ENCODE measurements at places on chromosomes 11 and 22. TPM values are rescaled to one million over a fixed set of nuclear protein-coding genes. Genes with fewer than 3 reads are reported as not detected.

DNA sequence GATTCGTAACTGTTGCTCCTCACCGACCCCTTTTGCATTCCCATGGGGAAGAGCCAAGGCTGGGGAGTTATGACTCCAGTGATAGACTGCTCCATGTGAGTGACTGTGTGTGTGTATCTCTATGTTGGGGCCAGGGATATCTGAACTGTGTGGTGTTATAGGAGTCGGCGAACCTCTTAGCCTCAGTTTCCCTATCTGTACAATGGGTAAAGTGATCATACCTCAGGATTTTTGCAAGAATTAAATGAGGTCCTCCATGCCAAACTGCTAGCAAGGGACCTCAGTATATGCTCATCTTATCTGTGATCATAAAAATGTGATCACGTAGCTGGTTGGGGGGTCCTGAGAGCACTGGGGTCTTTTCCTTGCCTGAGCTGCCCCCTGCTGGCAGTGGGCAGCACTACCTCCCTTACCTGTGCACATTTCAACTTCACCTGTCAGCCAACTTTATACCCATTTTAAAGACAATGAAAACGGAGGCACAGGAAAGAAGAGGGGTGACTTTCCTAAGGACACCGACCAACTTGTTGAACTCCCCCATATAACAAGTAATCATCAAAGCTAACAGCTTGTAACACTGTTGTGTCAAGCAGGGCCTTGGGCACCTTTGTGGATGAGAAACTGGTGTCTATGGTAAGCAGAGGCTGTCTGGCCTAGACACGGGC is 1.4 kb upstream of the DPP3 start:
- no peak for DNase-seq

DNA sequence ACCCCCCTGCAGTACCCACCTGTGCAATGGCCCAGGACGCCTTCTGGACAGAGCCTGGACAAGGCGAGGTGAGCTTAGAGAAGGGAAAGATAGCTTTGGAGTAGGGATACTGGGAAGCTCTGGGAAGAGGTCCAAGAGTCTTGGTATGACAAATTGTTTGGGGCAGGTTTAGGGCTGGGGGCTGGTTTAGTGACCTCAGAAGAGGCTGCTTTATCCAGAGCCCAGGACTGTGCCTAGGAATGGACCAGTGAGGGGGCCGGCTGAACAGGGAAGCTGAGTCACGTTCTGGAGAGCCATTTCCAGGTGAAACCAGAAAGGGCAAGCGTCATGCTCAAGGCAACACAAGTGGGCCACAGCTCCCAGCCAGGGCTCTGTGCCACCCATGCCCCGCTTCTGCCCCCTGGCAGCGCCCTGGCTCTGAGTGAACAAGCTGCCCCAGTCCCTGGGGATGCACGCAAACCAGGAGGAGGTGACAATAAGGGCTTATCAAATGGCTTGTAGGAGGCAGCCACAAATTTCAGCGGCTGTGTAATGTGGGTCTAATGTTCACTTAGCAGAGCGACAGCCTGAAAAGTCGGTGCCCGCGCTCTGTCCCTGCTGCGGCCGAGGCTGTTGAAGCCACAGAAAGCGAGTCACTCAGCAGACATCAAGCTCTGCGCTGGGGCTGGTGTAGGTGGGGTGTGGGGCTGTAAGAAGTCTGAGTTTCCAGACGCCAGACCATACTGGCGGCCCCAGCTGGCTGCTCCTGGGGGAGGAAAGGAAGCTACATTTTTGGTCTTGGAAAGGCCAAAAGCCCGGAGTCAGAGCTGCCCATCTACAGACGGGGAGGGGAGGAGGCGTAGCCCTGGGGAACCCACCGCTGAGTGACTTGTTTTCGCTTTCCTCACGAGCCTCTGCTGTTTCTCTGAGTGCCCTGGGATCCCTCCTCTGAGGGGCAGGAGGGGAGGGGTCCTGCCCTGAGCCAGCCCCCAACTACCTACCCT is 18.3 kb upstream of the SYT7 start:
- no peak for DNase-seq

The MAPK8IP2 gene
- total RNA-seq = 0.43 TPM

DNA sequence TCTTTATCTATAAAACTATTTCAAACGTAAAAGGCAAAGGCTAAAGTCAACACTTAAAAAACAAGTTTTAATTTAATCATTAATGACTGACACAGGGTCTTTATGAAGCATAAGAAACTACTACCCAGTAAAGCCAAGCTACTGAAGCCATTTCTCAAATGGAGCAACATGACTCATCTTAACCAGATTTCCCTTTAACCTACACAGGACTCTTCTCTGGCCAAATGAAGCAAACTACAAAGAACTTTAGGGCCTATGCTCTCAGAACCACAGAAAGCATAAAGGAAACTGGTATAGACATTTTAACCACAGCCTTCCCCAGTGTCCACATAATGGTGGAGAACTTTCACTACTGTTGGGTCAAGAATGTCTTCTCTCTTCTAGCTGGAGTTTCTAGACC is 34.7 kb downstream of the ALG9 start:
- no peak for DNase-seq

The OR56A3 gene
- not detected for total RNA-seq

- peak; percentile 48 for DNase-seq
Measured at GRCh38 chr11:134139873-134140331, 71.0 kb downstream of the JAM3 start.

DNA sequence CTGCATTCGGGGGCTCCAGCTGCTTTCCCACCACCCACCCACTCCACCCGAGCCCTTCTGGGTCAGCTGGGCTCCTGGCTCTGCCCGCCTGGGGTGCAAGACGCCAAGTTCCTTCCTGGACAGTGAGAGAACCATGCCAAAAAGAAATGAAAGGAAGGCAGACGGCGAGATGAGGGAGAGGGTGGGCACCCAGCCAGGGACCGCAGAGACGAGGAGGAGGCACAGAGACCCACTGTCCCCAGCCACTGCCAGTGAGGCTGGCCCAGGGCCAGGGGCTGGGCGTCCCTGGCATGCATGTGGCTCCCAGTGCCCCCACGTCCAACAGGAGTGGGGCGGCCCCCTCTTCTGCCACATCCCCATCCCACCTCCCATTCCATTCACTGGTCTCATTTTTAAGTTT is 10.8 kb upstream of the CD81 start:
- no peak for DNase-seq

The RIMBP3C gene
- total RNA-seq = not detected

- peak; percentile 6 for DNase-seq
Measured at GRCh38 chr11:4704054-4704789, at the start of gene MMP26. Gene MMP26 (plus strand): TSS chr11:4704784.

- no peak for DNase-seq
Measured at GRCh38 chr11:32885556-32885955, 7.1 kb upstream of the QSER1 start.

DNA sequence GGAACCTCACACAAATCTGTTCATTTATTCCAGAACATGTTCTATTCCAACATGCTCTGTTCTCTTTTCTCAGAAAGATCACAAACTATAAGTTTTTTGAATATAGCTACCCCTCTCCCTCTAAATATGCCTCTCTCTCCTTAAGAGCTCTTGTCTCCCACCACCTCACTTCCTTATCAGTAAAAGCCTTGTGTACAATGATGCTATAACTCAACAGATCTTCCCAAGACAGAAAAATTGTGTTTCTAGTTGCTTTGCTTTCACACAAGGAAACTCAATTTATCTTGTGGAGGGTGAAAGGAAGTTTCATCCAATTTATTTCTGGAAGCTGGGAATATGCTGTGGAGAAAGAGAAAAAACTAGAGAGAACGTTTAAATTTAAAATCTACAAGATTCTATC is 64.4 kb downstream of the FAM76B start:
- no peak for DNase-seq

- no peak for DNase-seq
Measured at GRCh38 chr11:565921-566509, 5.2 kb downstream of the RASSF7 start.

DNA sequence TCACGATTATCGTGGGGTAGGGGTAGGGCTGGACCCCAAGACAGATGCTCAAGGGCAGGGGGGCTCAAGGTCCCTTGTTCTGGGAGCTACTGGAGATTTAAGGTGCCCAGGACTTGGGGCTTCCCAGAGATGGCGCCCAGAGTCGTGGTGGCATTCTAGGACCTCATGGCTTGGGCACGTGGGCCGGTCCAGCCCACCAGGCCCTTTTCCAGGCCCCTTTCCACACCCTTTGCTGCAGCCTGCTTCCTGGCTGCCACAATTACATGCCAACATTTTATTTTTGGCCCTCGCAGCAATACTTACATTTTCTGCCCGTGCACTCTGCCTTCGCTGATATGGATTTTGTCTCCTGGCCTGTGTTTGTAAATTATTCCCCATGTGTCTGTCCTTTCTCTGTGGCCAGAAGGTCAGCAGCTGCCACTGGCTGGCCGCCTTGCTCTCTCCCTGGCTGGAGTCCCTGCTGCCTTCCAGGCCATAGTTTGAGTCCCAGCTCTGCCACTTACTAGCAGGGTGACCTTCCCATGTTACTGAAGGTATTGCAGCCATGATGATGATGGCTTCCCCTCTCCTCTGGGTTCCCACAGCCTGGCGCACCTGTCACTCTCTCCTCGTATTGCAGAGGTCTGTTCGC is 11.2 kb downstream of the MB start:
- no peak for DNase-seq

The C22orf15 gene
- total RNA-seq = 0.36 TPM

GRCh38 chr11:27582621-27583020 is 76.1 kb upstream of the LIN7C start:
- DNase-seq = no peak

GRCh38 chr22:27531782-27532530 is 269.6 kb downstream of the MN1 start:
- DNase-seq = peak; percentile 68

DNA sequence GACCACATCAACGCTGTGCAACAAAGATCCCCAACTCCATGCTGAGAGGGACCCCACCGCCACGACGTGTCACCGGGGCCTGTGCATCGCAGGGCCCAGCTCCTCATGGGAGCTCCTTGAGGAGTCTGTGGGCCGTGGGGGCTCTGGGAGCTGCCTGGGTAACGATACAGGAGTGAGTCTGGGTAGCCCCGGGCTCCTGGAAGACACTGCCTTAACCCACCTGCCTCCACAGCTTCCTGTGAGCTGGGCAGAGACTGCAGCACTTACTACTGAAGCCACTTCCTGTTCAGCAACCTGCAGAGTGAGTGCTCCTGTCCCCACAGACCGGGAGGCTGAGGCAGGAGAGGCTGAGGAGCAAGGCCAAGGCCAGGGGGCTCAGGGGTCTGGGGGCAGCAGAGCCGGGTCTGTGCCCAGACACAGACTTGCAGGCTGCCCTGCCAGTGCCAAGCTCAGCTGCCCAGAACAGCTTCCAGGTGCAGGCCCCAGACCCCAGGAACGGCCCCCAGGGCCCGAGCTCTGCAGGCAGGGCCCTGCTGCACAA is 226.7 kb downstream of the BRD1 start:
- DNase-seq = no peak

GRCh38 chr11:128522943-128523518 is 64.3 kb downstream of the ETS1 start:
- DNase-seq = no peak

DNA sequence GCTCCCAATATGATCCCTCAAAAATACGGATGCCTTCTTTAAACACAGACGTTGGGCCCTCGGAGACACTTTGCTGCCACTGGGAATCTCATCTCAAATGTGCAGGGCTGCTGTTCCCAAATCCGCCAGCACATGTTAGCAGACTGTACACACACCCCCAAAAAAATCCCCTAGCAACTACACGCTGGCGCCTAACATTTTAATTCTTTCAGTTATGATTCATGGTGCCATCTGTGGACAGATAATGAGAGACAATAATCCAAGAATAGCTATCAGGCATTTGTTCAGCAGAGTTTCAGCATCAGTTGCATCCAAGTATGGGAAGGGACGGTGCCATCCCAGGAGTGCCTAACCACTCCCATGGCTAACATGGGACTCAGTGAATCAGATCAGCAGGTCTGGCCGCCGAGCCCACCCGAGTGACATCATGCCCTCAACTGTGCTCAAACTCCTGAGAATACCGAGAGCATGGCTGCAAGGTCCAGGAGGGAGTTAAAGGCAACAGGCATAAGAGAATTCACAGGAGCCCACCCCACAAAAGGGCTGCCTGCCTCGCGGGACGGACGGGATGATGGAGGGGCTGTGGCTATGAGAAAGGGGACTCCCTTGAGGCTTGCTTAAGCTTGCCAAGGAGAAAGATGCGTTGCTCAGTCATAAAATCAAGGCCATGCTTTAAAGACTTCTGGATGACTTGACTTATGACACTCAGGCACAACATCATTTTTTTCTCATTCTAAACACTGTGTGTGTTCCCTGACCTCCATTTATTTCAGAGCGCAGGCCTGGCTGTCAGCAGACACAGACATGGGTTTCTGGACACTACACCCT is 337.0 kb downstream of the SHANK2 start:
- DNase-seq = no peak
